ENCODE measurements at places on chromosomes 6 and 20.

- DNase-seq: peak; percentile 50
Observed at GRCh38 chr6:92479831-92480230, 939.5 kb downstream of the EPHA7 start.

DNA sequence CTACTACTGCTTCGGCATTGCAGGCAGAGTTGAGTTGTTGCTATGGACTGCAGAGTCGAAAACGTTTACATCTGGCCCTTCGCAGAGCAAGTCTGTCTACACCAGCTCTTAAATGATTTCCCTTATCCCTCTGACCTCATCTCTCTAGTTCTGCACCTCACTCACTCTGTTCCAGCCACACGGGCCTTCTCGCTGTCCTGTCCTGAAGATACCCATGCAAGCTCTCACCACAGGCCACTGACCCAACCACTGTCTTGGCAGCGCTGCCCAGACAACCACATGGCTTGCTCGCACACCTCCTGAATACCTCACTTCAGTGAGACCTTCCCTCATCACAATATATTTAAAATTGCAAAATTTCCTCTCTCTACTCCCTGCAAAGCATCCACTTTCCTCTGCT is 31.4 kb downstream of the B4GALT5 start:
- no peak for DNase-seq

- DNase-seq: peak; percentile 5
Observed at GRCh38 chr6:65199683-65200082, 507.3 kb downstream of the EYS start.

DNA sequence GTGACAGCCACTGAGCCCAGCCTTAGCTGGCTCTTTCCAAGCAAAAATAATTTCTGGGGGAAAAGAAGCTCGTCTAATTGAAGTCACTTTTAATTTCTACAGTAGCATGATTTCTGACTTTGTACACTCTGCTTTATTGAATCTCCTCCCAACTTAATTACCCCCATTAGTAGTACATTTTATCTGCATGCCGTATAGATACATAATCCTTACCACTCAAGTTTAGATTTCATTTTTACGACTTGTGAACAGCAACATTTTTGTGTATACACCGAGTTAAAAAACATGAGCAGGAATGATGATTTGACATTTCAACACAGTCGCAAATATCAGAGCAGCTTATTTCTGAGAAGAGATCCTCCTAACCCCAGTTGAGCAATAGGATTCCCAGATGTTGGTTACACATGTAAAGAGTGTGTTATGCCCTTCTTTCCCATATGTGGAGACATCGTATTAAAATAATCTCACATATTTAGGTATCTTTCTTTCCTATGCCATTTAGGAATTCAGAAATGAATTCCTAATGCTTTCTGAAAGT is 127.3 kb upstream of the MTHFD1L start:
- no peak for DNase-seq

- DNase-seq: peak; percentile 86
Observed at GRCh38 chr6:2448826-2449571, 203.6 kb upstream of the GMDS start.

- peak; percentile 79 for DNase-seq
Observed at GRCh38 chr6:46325561-46326530, 155.1 kb upstream of the ENPP5 start.

- no peak for DNase-seq
Observed at GRCh38 chr6:42846505-42846904, 32.9 kb upstream of the RPL7L1 start.

- no peak for DNase-seq
Observed at GRCh38 chr20:46081074-46081473, 8.7 kb downstream of the NCOA5 start.

DNA sequence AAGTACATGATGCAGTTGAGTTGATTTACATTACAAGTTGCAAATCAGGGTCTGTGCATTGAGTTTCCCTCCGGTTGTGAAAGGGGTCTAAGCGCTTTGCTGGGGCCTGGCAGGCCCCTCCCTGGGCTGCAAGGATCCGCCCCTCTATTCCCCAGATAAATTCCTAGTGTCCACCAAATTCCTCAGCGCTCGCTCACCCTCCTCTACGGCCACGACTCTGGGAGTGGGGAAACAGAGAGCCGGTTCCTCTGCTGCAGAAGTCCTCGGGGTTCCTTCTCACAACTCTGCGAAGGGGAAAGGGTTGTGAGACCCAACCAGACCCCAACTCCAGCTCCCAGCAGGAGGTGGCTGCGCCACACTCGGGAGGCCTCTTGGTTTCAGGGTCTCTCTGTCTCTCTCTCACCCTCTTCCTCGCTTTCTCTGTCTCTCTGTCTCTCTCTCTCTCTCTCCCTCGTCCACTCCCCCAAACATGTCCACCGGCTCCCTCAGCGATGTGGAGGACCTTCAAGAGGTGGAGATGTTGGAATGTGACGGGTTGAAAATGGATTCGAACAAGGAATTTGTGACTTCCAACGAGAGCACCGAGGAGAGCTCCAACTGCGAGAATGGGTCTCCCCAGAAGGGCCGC is at the start of gene TCF21:
TCF21 (plus strand) TSS at position 185 of the 628 bp plus-strand sequence; CDS start at position 470, 285 bp downstream.
- peak; percentile 65 for DNase-seq

DNA sequence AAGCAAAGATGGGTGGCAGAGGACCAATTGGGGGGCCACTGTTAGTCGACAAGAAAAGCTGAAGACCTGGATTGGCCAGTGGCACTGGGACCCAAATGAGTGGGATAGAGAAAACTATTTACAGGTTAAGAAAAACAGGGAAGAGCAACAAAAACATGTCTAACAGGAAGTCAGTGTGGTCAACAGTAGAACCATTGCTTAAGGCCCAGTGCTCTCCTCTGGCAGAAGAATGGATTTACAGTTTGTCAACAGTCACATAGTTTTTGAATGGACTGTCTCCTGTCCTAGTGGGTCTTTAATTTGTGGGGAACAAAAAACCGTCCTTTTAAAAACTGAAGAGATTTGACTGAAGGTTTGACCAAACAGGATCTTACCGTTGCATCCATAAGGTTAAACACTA is 12.1 kb upstream of the WTAP start:
- no peak for DNase-seq

DNA sequence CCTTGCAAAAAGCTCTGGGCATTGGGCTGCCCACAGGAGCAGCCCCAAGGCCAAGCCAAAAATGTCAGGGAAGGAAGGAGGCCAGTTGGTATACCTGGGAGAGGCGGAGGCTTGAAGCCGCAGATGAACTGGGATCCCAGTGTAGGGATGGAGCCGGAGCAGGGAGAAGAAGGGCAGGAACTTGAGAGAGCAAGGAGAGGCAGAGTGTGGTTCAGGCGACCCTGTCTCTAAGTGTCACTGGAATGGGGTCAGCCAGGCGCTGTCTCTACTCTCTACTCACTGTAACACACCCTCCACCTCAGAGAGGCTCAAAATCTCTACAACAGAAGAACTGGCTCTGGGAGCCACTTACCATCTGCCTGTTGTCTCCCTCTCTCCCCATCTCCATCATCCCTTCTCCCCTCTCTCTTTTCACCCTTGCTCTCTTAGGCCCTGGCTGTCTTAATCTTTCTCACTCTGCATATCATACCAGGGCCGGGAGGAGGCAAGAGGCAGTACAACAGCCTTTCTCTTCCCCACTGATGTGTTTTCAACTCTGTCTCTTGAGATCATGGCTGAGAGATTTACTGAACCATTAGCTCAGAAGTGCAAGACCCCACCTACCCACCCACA is 93.3 kb downstream of the CRYBG1 start:
- DNase-seq: no peak

DNA sequence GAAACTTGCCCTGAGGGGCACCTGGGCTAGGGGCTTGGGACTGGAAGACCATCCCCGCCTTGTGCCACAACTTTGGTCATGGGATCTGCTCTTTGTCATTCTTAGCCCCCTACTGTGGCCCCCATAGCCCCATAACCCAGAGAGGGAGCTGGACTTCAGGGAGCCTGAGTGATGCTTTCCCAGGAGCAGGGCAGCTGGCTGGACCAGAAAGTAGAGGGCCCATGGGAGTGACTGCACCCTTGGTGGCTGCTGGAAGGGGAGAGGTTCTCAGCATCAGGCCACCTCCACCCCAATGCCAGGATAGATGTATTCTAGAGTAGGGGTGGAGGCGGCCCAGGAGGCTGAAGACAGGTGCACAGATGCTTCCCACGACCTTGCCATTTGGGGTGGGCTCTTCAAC is 5.8 kb upstream of the FAM83D start:
- no peak for DNase-seq

- DNase-seq: no peak
Observed at GRCh38 chr20:19603376-19603750, 154.7 kb upstream of the RIN2 start.

GRCh38 chr6:107098436-107099307 is 16.6 kb downstream of the BEND3 start:
- peak; percentile 32 for DNase-seq

- DNase-seq: no peak
Observed at GRCh38 chr6:96257751-96258150, 242.0 kb downstream of the FUT9 start.

GRCh38 chr6:28489366-28490204 is 26.0 kb downstream of the GPX6 start:
- peak; percentile 89 for DNase-seq
